SK-MEL-5 (cell line): ENCODE measurements at places on chromosomes 6 and 20.

DNA sequence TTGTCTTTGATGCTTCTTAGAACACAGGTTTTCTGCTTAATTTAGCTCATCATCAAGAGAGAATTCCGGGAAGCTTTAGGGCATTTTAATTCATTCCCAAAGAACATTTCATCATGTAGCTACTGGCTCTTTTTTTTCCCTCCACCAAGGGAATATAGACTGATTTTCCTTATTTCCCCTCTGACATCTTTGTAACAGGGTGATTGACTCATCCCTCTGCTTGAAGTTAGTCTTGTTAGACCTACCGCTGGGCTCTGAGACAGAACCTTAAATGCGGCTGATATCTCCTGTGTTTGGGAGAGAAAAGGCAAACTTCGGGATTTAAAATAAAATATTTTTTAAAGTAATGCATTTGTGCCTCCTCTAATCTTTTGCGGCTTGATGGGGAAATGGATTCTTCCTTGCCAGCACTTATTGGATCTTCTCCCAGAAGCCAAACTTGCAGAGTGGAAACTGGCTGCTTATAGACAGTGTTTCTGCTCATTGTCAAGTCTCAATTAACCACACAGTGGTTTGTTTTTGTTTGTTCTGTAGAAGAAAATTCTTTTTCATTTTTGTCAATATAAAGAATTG is 272.7 kb upstream of the PLCB4 start:
- DNase-seq, result no peak

GRCh38 chr20:35005463-35005961 is 49.8 kb downstream of the MYH7B start:
- no peak for DNase-seq

DNA sequence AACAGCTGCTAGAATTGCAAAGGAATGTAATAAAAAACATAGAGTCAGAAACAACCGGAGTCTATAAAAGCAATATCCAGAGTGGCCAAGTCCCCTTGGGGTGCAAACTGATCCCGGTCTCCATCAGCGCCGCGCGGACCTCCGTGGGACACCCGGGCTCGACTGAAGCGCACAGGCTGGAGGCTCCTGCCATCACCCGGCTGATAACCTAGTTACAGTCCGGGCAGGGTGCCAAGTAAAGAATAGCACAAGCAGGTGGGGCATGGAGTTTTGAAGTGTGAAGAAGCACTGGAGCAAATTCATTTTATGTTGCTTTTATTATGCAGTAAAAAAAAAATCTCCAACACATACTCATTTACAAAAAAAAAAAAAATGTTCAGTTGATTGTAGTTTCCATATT is 205.1 kb upstream of the GMDS start:
- DNase-seq, result no peak

DNA sequence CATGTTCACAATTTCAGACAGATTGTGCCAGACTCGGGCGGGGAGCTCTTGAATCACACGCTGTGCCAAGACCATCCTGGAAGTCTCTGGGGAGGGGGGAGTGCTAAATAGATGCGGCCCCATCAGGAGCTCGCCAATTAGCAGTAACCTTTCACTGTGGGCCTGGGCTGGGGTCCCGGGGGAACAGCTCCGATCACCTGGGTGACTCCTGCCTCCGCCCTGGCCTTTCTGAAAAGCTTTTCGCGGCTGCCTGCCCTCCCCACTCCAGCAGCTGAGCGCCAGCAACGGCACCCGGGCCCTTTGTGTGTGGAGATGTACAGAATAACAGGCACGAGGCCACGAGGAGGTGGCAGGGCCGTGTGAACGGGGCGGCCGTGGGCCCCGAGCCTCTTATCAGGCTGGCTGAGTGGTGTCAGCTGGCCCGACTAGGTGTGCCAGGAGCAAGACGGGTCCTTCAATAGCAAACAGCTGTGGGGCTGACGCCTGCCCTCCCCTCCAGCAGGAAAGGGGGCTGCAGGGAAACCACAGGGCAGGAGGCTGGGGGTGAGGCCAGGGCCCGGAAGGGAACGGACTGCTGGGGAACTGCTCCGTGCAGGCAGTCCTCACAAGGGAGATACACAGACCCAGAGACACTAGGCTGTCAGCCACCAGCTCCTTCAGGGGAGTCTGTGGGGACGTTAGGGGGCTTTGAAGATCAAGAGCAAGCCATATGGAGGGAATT is 56.8 kb downstream of the NOL4L start:
- DNase-seq, result no peak
